IMR-90 (cell line): ENCODE measurements at places on chromosomes 16 and 17. TPM values are rescaled to one million over a fixed set of nuclear protein-coding genes. Genes with fewer than 3 reads are reported as not detected.

GRCh38 chr16:53131363-53132071 is 76.7 kb downstream of the CHD9 start:
- H3K4me1 ChIP-seq, result peaks cover 7% of the 10 kb centered on the region
- no peaks in the 10 kb centered on the region for H3K36me3 ChIP-seq
- H3K27ac ChIP-seq, result peak overlapping the region; percentile 78
- peak; percentile 31 for DNase-seq

GRCh38 chr16:10551881-10552280 is 28.5 kb downstream of the EMP2 start:
- H3K27me3 ChIP-seq, result no peaks in the 10 kb centered on the region
- H3K36me3 ChIP-seq, result peaks cover 6% of the 10 kb centered on the region
- no peak overlapping the region for H3K27ac ChIP-seq
- no peak overlapping the region for H3K4me3 ChIP-seq

HS3ST3B1 gene
- 4.3 and 5.8 TPM in 2 replicates for total RNA-seq

DNA sequence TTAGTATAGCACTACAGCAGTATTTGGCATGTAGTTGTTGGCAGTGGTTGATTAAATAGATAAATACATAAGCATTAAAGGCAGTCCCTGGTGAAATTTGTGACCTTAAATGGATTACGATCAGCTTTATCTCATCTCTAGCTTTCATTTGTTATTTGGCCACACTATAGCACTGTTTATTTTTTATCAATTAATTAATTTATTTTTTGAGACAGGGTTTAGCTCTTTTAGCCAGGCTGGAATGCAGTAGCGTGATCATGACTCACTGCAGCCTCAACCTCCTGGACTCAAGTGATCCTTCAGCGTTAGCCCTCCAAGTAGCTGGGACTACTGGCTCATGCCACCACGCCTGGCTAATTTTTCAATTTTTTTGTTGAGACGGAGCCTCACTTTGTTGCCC is 18.7 kb upstream of the ARHGAP17 start:
- no peak overlapping the region for H3K4me3 ChIP-seq
- H3K27me3 ChIP-seq, result no peaks in the 10 kb centered on the region
- peaks cover 12% of the 10 kb centered on the region for H3K4me1 ChIP-seq
- DNase-seq, result peak; percentile 83

CA4 gene
- not detected in 2 replicates for total RNA-seq

DNA sequence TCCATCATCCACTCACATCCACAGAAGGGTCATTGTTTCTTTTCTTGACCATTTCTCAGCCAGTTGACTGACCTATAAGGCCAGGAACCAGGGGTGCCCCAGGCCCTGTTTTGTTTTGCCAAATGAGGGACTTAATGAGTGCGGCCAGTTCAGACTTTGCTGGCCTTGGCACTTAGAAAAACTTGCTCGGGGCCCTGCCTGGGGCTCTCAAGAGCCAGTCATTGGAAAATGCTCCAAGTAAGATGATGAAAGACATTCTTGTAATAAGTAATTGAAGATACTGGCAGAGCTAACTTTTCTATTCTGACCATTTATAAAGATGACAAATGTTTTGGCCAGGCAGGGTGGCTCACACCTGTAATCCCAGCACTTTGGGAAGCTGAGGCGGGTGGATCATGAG is 29.0 kb upstream of the CLEC18B start:
- H3K4me3 ChIP-seq, result no peak overlapping the region
- H3K27me3 ChIP-seq, result no peaks in the 10 kb centered on the region
- DNase-seq, result no peak
- H3K27ac ChIP-seq, result peak overlapping the region; percentile 34; the same call in 1 of the 2 replicates

DNA sequence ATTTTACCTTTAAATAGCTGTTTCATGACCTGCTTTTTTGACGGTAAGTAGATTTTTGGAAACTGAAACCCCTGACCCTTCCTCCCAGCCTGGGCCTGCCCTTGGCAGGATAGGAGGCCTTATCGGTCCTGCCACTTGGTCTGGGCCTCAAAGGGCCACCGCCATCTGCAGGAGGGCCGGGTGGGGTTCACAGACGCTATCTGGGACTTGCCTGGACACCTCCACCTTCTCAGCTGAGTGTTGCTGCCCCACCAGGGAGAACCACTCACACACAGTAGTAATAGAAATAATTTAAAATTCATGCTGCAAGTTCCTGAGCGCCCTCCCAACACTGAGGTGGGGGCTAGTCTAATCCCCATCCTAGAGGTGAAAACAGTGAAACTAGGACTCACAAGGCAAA is 4.6 kb upstream of the NPRL3 start:
- H3K4me3 ChIP-seq, result no peak overlapping the region
- H3K27ac ChIP-seq, result no peak overlapping the region
- DNase-seq, result no peak
- no peaks in the 10 kb centered on the region for H3K4me1 ChIP-seq
- no peaks in the 10 kb centered on the region for H3K36me3 ChIP-seq

HCRT gene
- not detected in 2 replicates for total RNA-seq

BCL6B gene
- not detected in 2 replicates for total RNA-seq

SLC25A39 gene
- 49.1 and 49.2 TPM in 2 replicates for total RNA-seq

GRCh38 chr17:55742272-55743102 is 8.4 kb upstream of the PCTP start:
- H3K36me3 ChIP-seq, result no peaks in the 10 kb centered on the region
- no peak overlapping the region for H3K4me3 ChIP-seq
- DNase-seq, result no peak
- no peaks in the 10 kb centered on the region for H3K27me3 ChIP-seq
- H3K4me1 ChIP-seq, result no peaks in the 10 kb centered on the region

ACTG1 gene
- total RNA-seq, result 12,144 and 15,732 TPM in 2 replicates

DNA sequence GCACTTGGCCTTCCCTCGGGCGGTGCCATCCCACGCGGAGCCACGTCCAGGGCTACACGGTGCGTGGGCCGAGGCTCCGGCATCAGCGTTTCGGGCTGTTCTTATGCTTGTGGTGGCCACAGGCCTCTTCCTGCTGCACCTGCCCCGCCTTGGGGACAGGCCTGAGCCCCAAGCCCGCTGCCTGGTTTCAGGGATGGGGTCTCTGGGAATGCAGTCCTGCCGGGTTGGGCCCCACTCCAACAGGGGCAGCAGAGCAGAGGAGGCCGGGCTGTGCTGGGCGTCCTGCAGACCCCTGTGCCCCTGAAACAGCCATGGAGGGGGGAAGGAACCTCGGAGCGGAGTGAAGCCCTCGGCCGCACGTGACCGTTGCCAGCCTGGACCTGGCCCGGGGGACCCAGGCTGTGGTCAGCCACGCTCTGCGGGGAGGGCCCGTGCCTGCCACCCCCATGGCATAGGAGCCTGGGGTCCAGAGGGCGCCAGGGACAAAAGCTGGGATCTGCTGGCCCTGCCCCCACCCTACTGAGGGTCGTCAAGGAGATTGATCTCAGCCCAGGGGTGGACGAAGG is 453 bp upstream of the WFIKKN1 start:
- H3K4me3 ChIP-seq, result no peak overlapping the region
- no peak overlapping the region for H3K27ac ChIP-seq

DNA sequence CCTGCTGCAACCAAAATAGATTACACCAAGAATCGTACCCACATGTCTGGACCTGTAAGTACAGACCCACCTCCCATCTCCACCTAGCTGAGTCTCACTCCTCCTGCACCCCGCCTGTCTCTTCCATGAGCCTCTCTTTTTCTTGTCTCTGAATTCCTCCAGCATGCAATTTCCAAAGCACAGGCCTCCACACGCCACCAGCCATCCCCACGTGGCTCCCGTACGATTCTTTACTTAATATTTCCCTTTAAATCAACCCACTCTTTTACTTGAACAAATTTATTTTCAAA is 1.2 kb downstream of the RPH3AL start:
- H3K27ac ChIP-seq, result no peak overlapping the region
- H3K4me3 ChIP-seq, result no peak overlapping the region
- H3K36me3 ChIP-seq, result no peaks in the 10 kb centered on the region
- H3K4me1 ChIP-seq, result peaks cover 2% of the 10 kb centered on the region; the same call in 1 of the 2 replicates
- no peaks in the 10 kb centered on the region for H3K27me3 ChIP-seq
- no peak for DNase-seq

KRTAP3-2 gene
- not detected in 2 replicates for total RNA-seq

- no peak within 1 kb of the TSS for H3K4me3 ChIP-seq
- no peaks in the 10 kb centered on the region for H3K4me1 ChIP-seq
- no peaks in the 10 kb centered on the region for H3K36me3 ChIP-seq
- peak; percentile 13 for DNase-seq
Measured at GRCh38 chr17:35879773-35880654, at the start of gene CCL5. TSS of gene CCL5 (minus strand) at chr17:35880360.

DNA sequence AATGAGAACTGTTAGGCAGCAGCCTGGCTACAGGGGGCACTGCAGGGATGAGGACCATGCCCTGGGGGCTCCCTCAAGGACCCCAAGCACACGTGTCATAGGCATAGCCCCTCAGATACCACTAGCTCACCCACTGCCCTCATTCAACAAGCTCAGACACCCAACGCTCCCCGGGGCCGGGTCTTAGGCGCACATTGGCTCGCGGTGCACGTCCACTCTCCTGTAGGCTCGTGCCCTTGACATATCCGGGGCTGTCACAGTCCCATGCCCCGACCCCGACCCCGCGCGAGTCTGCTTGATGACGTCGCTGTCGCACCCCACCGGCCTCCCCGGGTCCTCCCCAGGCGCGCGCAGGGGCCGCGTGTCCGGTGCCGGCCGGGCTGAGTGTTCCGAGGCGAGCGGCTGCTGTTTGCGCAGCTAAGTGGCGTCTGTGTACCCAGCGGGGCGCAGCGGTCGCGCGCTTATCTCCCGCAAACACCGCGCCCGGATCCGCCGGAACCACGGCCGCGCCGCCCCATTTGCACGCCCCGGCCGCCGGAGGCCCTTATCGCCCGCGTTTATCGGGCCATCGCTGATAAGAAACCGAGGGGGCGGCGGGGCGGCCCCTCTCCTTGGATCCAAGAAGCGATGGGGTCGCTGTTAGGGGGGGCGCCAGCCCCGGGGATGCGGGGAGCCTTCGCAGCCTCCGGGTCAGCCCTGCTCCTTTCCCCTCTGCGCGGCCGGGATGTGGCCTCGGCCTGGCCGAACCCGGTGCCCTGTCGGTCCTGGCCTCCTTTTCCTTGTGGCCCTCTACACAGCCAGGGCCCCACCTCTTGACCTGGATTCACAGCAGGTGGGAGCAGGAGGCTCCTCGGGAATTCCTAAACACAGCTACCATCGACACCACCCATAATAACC is 20.7 kb upstream of the NAGS start:
- H3K27ac ChIP-seq, result no peak overlapping the region
- H3K4me3 ChIP-seq, result peak overlapping the region; percentile 20
- no peaks in the 10 kb centered on the region for H3K36me3 ChIP-seq
- DNase-seq, result no peak

- peaks cover 18% of the 10 kb centered on the region for H3K36me3 ChIP-seq
- H3K27ac ChIP-seq, result no peak overlapping the region
- DNase-seq, result no peak
- no peak overlapping the region for H3K4me3 ChIP-seq
- H3K4me1 ChIP-seq, result no peaks in the 10 kb centered on the region
Measured at GRCh38 chr16:12083631-12084030, 107.1 kb downstream of the SNX29 start.

JPT1 gene
- total RNA-seq, result 118 and 127 TPM in 2 replicates

DNA sequence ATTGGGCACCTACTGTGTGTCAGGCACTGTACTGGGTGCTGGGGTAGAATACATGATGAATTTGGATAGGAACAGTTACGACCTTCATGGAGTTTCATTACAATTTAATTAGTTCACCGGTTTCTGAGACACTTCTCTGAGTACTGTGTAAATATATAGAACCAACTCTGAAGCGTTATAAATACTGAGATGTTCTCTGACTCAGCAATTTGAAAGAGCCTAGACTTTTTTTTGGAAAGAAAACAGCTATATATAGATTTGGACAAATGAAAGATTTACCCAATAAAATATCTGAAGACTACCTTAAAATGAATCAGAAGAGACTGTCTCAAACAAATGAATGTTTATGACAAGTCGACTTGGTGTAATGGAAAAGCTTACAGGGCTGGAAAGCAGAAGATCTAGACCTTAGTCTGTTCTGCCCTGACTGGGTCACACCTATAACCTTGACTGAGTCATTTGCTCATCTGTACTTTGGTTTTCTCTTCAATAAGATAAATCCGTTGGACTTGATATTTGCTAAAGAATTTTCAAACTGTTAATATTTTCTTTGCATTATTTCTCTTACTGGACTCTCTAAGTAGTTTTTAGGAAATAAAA is 4.6 kb upstream of the GAN start:
- no peak overlapping the region for H3K4me3 ChIP-seq
- H3K27me3 ChIP-seq, result no peaks in the 10 kb centered on the region
- no peak overlapping the region for H3K27ac ChIP-seq
- peaks cover 5% of the 10 kb centered on the region for H3K4me1 ChIP-seq

GRCh38 chr16:89953671-89954406 is 5.3 kb downstream of the DEF8 start:
- no peak overlapping the region for H3K4me3 ChIP-seq
- H3K36me3 ChIP-seq, result peaks cover 31% of the 10 kb centered on the region
- H3K27ac ChIP-seq, result no peak overlapping the region
- H3K27me3 ChIP-seq, result no peaks in the 10 kb centered on the region
- H3K4me1 ChIP-seq, result peaks cover 6% of the 10 kb centered on the region; the same call in 1 of the 2 replicates

DNA sequence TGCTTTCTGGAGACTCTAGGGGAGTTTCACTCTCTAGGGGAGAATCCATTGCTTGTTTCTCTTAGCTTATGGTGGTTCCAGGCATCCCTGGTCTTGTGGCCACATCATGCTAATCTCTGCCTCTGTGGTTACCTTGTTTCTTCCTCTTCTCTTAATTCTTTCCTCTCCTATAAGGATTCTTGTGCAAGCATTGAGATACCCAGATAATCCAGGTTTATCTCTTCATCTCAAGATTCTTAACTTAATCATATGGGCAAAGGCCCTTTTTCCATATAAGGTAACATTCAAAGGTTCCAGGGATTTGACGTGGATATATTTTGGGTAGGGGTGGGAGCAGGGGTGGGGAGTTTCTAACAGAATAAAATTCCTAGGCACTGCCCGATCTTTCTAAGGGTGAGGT is 32.6 kb downstream of the FAM20A start:
- H3K4me3 ChIP-seq, result no peak overlapping the region
- no peak overlapping the region for H3K27ac ChIP-seq
- peaks cover 6% of the 10 kb centered on the region for H3K27me3 ChIP-seq
- DNase-seq, result no peak

FAM171A2 gene
- total RNA-seq, result 3.1 and 3.2 TPM in 2 replicates

G6PC1 gene
- total RNA-seq, result not detected in 2 replicates

DNA sequence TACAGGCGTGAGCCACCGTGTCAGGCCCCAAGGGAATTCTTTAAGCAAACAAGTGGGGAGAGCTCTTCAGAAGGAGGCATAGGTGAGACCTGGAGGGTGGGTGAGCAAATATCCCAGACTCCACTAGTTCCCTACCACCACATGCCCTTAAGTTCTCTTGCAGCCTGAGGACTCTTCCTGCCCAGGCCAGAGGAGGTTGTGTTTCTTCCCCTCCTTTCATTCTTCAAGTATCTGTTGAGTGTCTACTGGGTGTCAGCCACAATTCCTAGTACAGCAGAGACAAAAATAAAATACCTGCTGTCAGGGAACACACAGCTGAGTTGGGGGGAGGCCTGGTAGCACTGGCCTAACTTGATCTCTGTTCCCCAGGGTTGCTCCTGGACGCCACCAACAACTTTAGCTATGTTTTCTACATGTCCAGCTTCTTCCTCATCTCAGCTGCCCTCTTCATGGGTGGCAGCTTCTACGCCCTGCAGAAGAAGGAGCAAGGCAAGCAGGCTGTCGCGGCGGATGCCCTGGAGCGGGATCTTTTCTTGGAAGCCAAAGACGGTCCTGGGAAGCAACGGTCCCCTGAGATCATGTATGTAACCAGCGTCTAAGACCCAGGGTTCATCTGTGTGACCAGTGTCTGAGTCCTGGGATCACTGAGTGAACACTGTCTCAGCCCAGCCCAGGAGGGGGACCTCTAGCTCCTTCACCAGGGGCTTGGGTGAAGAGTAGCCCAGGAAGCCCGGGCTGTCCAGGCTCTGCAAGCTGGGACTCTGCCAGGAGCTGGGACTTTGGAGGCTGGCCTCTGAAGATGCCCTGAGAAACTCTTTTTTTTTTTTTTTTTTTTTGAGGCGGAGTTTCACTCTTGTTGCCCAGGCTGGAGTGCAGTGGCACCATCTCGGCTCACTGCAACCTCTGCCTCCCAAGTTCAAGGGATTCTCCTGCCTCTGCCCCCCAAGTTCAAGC is 5.9 kb upstream of the ARMC7 start:
- H3K27me3 ChIP-seq, result peaks cover under 1% of the 10 kb centered on the region; the same call in 1 of the 2 replicates
- H3K4me1 ChIP-seq, result 0 out of 2 replicates have a peak, but pooled peaks cover under 1% of the 10 kb centered on the region
- H3K27ac ChIP-seq, result no peak overlapping the region
- H3K36me3 ChIP-seq, result peaks cover 6% of the 10 kb centered on the region
